ENCODE measurements at places on chromosomes 5 and 9.

- DNase-seq, result no peak
These were observed 537.1 kb upstream of the CDH18 start for GRCh38 chr5:20524991-20525529.

DNA sequence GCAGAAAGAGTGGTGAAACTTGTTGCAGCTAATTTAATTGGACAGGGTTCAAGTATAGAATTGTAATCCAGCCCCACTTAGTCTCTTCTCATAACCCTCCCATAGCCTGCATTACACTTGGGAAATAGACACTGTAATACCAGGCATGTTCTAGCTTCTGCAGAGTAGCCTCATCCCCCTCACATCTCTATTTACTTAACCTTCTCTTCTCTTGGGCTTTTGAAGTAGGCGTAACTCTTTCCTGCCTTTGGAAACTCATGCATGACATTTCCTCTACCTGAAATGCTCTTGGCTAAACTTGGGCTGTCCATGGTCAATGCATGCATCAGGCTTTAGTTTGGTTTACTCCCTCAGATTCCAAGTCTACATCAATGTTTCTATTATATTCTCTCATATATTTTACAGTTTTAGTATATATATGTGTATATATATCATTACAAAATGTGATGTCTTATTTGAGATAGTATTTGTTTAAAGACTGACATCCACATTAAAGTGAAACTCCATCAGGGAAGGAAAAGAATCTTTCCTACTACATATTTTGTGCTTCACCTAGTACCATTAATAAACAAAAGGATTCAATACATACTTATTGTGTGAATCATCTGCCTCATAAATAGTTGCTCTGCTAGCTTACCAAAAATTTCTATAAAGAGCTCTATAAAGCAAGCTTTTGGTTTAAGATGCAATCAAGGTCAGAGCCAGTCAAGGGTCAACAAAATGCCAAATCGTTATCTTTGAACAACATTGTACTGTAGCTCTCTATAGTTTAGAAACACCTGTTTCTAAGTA lies 1158.0 kb downstream of the MAT2B start:
- no peak for DNase-seq

DNA sequence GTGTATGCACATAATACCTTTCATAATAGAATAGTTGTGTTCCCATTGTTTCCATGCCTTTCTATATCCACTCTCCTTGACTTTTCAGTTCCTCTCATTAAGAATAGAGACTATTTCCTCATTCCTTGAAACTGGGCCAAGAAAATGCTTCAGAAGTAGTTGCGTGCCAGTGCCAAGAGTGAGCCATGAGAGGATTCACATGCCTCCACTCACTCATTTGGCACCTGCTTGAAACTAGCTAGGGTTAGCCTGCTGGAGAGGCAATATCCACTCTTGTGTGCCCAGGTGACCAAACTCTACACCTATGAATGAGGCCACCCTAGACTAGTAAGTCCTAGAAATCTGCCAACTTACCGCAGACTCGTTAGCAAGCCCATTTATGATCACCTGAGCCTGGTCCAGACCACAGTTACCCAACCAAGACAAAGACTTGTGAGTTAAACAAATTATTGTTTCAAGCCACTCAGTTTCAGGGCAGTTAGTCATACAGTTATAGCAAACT lies 276.3 kb downstream of the EPB41L4A start:
- DNase-seq, result no peak

DNA sequence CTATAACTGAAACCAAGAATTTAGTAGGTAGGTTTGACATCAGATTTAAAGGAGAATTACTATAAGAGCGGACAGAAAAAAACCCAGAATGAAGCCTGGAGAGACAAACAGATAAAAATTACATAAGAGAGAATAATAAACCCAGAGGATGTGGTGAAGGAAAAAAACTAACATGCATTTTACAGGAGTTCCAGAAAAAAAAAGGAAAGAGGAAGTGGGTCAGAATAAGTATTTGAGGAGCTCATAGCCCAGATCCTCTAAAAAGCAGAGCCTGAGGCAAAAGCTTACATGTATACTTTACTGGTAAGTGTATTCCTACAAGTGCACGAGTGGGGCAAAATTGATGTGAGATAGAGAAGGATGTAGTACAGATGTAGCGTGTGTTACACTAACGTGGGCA lies 43.1 kb upstream of the NAA35 start:
- DNase-seq, result no peak

DNA sequence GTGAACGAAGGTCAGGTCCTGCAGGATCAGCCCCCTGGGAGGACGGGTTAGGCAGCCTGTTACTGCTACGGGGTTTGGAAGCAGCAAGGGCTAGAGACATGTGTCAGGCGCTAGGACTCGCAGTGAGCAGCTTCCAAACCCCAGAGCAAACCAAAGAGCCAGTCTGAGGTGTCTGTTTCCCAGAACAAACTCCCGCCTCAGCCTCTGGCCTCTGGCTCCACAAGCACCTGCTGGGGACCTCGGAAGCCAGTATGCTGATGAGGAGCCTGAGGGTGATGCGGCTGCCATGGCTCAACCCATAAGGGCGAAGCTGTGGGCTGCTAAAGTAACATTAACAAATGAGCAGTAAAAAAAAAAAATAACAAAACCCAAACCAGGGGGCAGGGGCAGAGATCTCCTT lies 35.0 kb downstream of the PRRT1B start:
- no peak for DNase-seq

DNA sequence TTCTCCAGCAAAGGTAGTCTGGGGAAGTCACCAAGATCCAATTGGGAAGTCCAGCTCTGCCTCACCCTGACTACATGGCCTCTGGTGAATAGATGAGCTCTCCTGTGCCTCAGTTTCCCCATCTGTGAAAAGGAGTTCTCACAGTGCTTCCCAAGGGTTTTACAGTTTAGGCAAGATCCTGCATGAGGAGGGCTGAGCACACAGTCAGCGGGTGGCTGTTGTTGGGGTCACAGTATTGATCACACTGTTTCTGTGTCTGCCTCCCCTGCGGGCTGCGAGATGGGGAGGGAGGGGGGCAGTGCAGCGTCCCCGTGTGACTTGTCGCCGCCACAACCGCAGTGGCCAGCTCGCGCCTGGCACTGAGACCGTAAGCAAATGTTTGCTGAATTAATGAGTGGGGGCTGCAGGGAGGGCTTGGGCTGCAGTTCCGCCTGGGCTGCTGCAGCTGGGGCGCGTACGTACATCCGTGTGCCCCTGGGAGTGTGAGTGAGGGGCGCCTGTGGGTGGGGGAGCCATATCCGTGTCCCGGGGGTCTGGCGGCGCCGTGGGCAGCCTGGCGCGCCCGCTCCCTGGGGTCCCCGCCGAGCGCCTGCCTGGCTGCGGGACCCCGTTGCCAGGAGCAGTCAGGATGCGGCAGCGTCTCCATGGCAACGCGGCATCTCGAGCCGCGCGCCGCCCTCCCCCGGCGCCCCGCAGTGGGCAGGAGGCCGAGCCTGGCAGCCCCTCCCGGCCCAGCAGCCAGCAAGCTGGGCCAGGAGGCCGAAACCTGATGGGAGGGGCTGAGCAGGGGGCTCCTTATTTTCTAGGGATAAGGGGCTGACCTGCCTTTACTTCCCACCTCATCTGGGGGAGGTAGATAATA lies 31.4 kb upstream of the PSD2 start:
- DNase-seq, result no peak

DNA sequence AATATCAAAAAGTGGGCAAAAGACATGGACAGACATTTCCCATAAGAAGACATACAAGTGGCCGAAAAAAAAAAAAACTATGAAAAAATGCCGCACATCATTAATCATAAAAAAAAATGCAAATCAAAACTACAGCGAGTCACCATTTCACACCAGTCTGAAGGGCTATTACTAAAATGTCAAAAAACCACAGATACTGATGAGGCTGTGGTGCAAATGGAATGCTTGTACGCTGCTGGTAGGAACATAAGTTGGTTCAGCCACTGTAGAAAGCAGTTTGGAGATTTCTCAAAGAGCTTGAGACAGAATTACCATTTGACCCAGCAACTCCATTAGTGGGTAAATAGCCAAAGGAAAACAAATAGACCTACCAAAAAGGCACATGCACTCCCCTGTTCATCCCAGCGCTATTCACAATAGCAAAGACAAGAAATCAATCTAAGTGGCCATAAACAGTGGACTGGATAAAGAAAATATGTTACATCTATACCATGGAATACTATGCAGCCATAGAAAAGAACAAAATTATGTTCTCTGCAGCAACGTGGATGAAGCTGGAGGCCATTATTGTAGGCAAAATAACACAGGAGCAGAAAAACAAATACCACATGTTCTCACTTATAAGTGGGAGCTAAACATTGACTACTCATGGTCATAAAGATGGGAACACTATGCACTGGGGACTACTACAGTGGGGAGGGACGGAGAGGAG lies 110.6 kb upstream of the BOD1 start:
- DNase-seq, result no peak

- DNase-seq, result no peak
These were observed 401.0 kb upstream of the SLC24A2 start for GRCh38 chr9:20189871-20190270.

DNA sequence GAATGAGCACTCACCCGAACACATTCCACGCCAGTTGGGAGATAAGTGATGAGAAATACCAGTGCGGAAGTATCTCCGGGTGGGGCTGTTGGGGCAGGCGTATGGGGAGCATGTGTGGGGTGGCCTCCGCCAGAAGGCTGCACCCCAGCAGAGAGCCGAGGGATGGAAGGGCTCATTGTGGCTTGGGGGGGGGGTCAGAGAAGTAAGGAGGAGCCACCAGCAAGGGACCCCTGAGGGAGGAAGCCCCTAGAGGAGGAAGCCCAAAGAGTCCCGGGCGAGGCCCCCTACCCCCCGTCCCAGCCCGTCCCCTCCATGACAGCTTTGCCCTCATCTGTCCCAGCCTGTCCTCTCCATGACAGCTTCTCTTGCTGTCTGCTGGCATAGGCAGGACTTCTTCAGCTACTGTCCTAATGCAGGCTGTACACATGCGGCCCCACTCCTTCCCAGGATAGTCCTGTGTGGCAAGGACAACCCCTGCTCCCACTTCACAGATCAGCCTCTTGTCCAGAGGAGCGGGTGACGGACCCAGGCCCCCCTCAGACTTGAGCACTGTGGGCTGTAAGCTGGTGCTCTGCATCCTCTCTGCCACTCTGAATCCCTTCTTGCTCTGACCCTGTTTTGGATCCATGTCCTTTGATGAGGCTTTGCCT lies 239.6 kb downstream of the CACNA1B start:
- no peak for DNase-seq

DNA sequence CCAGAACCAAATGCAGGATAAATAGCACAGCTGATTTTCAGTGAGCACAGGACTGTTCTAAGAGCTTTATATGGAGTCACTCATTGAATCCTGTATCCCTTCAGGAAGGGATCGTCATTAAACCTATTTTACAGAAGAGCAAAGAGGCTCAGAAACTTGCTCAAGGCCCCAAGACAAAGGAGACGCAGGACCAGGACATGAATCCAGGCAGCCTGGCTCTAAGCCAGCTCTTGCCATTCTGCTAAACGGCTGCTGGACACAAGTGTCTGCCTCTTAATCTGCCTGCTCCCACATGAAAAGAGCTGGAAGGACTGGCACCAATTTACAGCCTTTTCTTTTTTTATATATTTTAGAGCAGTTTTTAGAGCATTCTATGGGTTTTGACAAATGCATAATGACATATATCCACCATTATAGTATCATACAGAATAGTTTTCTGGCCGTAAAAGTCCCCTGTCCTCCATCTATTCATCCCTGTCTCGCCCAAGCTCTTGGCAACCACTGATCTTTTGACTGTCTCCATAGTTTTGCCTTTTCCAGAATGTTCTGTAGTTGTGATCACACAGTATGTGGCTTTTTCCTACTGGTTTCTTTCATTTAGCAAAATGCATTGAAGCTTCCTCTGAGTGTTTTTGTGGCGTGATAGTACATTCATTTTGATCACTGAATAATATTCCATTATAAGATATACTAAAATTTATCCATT lies 37.5 kb downstream of the RETREG1 start:
- DNase-seq, result no peak

DNA sequence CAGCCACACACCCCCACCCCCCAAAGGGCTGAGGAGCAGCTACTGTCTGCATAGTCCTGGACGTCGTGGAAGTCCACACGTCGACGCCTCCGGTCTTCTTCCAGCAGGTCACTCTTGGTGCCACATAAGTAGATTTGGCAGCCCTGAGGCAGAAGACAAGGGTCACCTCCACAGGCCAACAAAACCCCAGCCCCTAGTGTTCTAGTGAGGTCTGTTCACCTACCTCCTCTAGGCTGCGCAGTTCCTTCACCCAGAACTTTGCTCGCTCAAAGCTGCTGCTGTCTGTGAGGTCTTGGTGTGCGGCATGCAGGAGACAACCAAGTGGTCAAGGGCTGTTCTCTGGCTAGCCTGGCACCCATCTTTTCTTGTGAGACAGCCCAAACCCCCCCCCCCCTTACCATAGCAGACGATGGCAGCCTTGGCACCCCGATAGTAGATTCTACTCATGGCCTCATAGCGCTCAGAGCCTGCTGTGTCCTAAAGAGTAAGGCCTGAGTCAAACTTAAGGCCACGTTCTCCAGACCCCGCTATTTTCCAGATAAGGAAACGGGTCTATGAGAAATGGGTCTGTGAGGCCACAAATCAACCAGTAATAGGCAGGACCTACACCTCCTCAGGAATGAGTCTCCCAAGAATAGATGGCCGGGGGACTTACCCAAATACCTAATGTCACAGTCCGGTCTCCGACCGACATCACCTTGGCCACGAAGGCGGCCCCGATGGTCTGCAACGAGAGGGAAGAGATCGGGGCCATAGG lies 987 bp downstream of the RAB24 start:
- no peak for DNase-seq

DNA sequence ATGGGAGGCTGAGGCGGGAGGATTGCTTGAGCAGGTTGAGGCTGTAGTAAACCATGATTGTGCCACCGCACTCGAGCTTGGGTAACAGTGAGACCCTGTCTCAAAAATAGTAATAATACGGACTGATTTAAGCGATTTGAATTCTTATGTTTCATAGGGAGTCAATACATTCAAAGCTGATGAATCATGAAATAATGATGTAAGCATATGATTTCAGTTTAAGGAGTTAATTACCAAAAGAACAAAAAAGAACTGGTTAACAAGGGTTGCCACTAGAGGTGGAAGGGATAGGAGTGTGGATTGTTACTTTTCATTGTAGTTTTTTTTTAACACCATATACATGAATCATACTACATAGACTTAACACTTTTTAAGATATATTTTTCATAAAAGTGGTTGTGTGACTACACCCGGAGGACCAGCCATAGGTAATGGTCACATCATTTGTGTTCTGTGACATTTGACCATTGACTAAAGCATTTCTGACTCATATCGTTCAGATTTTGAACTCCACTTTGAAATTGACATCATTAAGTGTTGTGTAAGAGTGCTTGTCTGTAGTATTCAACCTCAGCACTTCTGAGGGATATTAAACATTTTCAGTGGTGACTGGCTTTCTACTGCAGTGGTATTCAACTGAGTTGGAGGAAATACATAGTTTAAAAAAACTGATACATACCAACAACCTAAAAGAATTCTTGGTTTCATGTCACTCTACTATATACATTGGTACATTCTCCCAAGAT lies 7.0 kb downstream of the TRMT10B start:
- DNase-seq, result no peak

All from T-helper 9 cell (primary cell).